Activated CD4-positive, alpha-beta T cell treated with anti-CD3 and anti-CD28 coated beads, Interleukin-2, amount 10 ng/mL, durations not matched to agents 24 days and 14 days (primary cell): ENCODE measurements at places on chromosomes 1 and 21. TPM values are rescaled to one million over a fixed set of nuclear protein-coding genes. Genes with fewer than 3 reads are reported as not detected.

FABP3 gene
- total RNA-seq, result not detected in 2 replicates

DNA sequence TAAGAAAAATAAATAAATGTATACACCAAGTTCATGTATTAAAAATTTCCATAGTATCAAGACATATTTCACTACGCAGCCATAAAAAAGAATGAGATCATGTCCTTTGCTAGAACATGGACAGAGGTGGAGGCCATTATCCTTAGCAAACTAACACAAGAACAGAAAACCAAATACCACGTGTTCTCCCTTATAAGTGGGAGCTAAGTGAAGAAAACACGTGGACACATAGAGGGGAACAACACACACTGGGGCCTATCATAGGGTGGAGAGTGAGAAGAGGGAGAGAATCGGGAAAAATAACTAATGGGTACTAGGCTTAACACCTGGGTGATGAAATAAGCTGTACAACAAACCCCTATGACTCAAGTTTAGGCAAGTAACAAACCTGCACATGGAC is 552.4 kb upstream of the PBX1 start:
- no peak for DNase-seq
- H3K4me1 ChIP-seq, result no peaks in the 10 kb centered on the region
- H3K27me3 ChIP-seq, result no peaks in the 10 kb centered on the region
- no peak overlapping the region for H3K4me3 ChIP-seq

DNA sequence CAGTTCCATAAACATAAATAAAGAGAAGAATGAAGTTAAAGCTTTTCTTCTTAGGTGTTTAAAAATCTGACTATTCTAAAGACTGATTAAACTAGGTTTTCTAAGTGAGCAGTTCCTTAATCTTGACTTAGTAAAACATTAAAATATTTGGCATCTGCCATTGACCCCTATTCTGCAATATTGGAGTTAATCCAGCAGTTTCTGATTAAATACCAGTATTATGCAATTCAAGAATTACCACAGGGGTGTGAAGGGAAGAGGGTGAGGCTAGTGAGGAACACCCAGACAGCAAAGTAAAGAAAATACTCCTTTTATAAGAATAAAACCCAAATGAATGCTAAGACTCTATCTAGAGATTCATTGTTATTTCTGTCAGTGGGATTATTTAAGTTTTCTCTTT is 40.9 kb downstream of the CLIC4 start:
- peaks cover 4% of the 10 kb centered on the region for H3K4me1 ChIP-seq
- no peak overlapping the region for H3K4me3 ChIP-seq
- no peak overlapping the region for H3K27ac ChIP-seq
- H3K36me3 ChIP-seq, result no peaks in the 10 kb centered on the region
- no peak for DNase-seq

OR2L13 gene
- not detected in 2 replicates for total RNA-seq

- H3K36me3 ChIP-seq, result peaks cover 5% of the 10 kb centered on the region
- H3K4me3 ChIP-seq, result peak overlapping the region; percentile 78
- H3K4me1 ChIP-seq, result peaks cover 24% of the 10 kb centered on the region
Observed at GRCh38 chr21:43362321-43362791, 64.6 kb downstream of the SIK1 start.

KIAA0040 gene
- total RNA-seq, result 32.6 and 35.4 TPM in 2 replicates

DNA sequence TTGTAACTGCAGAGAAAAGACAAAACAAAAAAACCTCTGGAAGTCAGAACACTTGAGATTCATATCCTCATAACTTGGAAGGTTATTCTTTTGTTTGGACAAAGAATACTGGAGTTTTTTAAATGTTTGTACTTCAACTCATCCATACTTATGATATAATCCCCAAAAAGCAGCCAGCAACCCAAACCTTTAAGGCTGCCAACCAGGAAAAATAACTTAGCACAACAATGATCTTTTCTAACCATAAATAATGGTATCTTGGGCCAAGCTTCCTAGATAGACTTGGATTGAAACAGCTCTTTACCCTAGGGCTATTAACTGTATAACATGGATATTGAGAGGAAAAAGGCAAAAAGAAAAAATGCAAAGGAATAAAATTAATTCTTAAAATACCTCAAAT is 335.1 kb downstream of the LTN1 start:
- H3K27me3 ChIP-seq, result no peaks in the 10 kb centered on the region
- no peak overlapping the region for H3K27ac ChIP-seq
- H3K4me1 ChIP-seq, result peaks cover 4% of the 10 kb centered on the region
- DNase-seq, result no peak
- peaks cover 5% of the 10 kb centered on the region for H3K36me3 ChIP-seq

HCRTR1 gene
- total RNA-seq, result not detected in 2 replicates

PADI2 gene
- 0.07 TPM in 1 of 2 replicates, not detected in the other for total RNA-seq

CFHR3 gene
- total RNA-seq, result not detected in 2 replicates

- no peak overlapping the region for H3K4me3 ChIP-seq
- no peaks in the 10 kb centered on the region for H3K4me1 ChIP-seq
- no peak for DNase-seq
- H3K27ac ChIP-seq, result no peak overlapping the region
- H3K36me3 ChIP-seq, result no peaks in the 10 kb centered on the region
Observed at GRCh38 chr21:38136201-38136600, 120.6 kb upstream of the KCNJ15 start.

OR14I1 gene
- not detected in 2 replicates for total RNA-seq

DNA sequence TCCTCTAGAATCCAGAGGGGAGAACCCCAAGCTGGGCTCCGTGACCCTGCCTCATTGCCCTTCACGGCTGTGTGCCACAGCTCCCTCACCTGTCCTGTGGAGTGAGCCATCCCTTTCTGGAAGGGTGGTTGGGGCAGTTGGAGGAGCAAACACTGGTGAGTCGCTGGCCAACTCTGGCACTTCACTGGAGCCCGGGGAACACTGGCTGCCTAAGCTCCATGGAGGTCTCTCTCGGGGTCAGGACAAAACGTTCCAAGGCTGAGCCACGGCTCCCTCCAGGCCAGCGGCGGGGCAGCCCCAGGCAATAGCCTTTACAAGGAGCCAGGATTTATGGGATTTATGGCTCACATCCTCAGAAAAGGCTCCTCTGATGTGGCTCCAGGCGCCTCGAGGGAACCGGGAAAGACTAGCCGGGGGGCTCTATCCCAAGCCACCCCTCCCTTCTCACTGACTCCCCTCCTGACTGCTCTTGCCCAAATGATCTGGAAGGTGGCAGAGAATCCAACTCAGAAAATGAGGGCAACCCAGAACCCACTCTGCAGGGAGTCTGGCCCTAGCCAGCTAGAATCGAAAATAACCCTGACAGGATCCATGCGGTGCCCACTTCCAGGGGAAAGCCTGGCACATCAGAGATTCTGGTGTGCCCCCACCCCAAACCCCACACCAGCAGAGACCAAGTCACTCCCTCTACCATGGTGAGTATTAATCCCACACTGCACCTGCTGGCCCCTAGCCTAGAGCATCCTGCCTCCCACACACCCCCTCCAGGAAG is 75.2 kb downstream of the GLIS1 start:
- H3K36me3 ChIP-seq, result no peaks in the 10 kb centered on the region
- H3K27ac ChIP-seq, result no peak overlapping the region
- H3K4me3 ChIP-seq, result no peak overlapping the region
- peaks cover 2% of the 10 kb centered on the region for H3K4me1 ChIP-seq

GRCh38 chr1:99975529-99975928 is 5.7 kb downstream of the SLC35A3 start:
- H3K27me3 ChIP-seq, result no peaks in the 10 kb centered on the region
- H3K27ac ChIP-seq, result no peak overlapping the region
- H3K4me1 ChIP-seq, result peaks cover 12% of the 10 kb centered on the region
- DNase-seq, result no peak

DNA sequence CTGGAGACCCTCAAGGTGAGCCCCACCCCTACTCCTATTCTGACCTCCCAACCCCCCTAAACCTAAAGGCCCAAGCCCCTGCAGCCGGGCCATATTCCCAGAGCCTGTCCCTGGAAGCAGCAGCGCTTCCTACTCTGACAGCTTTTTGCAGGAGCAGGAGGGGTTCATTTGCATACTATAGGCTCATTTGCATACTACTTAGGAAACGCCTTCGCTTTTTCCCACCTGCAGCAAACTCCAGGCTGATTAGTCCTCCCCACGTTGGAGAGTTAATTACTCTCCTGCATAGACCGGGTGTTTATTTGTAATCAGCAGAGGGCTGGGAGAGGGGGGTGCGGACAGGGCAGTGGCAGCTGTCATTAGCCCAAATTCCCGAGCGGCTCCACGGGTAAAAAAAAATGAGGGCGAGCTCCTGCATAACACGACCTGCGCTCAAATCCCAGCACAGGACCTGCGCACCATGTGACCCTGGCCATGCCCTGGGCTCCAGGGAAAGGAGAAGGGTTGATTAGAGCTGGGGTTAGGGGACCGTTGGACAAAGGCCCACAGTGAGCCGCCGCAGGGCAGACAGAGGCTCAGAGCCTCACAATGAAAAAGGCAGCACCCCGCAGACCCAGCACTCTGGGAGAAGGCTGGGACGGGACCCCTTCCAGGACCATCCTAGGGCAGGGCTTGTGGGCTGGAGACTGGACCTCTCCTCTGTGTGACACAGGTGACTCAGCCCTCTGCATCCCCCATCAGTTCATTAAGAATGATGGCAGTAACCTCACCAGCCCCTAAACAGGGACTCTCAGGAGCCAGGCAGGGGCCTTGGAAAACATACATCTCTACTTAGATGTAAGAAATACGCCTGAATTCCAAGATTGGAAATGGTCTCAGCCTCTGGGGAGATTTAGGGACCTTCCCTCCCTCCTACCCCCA is 9.9 kb upstream of the C1QA start:
- peaks cover 13% of the 10 kb centered on the region for H3K27me3 ChIP-seq
- DNase-seq, result no peak
- H3K36me3 ChIP-seq, result no peaks in the 10 kb centered on the region
- no peak overlapping the region for H3K4me3 ChIP-seq

DNA sequence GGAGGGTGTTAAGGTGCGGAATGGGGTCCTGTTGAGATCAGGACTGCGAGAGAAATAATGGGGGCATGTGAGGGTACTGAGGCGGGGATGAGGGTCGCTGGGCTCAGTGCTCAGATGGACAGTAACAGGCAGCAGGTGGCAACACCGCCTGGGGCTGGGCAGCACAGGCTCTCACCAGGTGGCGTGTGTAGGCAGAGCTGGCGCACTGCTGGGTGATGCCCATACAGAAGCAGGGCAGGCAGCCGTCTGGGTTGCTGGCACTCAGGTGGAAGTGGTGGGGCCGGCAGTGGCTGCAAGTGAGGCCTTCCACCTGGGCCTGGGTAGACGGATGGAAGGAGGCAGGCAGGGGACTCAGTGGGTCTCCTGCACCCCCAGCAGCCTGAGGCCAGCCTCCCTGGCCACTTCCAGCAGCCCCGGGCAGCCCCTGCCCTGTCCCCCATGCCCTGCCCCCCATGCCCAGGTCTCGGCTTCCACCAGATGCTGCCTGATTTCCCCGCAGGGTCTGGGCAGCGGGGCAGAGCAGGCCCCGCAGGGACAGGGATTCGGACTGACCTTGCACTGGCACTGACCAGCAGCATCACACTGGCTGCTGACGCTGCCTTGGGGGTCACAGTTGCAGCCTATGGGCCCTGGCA is 60.5 kb downstream of the LDLRAD2 start:
- no peak overlapping the region for H3K4me3 ChIP-seq
- DNase-seq, result no peak
- H3K36me3 ChIP-seq, result no peaks in the 10 kb centered on the region
- H3K27me3 ChIP-seq, result no peaks in the 10 kb centered on the region

CRABP2 gene
- total RNA-seq, result 0.62 and 1.4 TPM in 2 replicates

DNA sequence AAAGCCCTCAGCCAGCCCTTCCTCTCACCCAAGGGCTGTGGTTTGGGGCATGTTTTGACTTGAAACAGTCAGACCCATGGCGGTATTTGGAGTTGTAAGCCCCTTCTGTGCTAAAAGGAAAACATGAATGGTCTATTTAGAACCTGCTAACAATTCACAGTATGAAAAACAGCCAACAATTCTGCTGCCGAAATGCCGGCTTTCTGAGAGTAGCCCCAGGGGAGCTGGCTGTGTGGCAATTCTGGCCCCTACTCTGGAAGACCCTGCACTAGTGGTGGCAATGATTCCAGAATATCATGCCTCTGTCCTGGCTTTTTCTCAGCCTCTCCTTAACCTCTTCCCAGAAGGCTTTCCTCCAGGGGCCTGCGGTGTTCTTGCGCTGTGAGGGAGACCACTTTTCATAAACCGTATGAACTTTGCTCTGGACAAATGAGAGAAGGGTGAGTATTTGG is 118.7 kb downstream of the EDEM3 start:
- H3K36me3 ChIP-seq, result no peaks in the 10 kb centered on the region
- no peak for DNase-seq
- H3K4me3 ChIP-seq, result no peak overlapping the region
- no peaks in the 10 kb centered on the region for H3K4me1 ChIP-seq

DNA sequence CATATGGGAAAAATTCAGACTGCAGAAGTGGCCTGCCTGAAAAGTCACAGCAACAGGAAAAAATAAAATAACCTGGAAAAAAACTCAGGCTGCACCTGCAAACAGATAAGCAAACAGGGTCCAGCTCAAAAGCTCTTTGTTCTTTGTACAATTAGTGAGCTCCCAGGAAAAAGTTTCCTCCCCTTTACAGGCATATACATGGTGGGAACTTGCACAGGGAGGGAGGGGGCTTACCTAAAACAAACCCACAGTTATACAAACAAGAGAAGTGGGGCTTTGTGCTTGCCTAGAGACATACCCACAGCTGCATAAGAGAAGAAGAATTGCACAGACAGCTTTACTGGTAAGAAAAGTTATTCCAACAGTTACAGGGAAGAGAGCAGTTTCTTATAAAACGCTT is 31.7 kb upstream of the COG2 start:
- H3K27ac ChIP-seq, result no peak overlapping the region
- peaks cover 12% of the 10 kb centered on the region for H3K27me3 ChIP-seq
- no peak overlapping the region for H3K4me3 ChIP-seq
- H3K4me1 ChIP-seq, result no peaks in the 10 kb centered on the region
- no peaks in the 10 kb centered on the region for H3K36me3 ChIP-seq
- no peak for DNase-seq

GRCh38 chr1:93908394-93909145 is 660 bp downstream of the GCLM start:
- peaks cover 34% of the 10 kb centered on the region for H3K4me1 ChIP-seq
- peak; percentile 86 for DNase-seq
- peak overlapping the region; percentile 87 for H3K4me3 ChIP-seq
- peaks cover 16% of the 10 kb centered on the region for H3K27me3 ChIP-seq
- peaks cover 6% of the 10 kb centered on the region for H3K36me3 ChIP-seq

CFHR2 gene
- 0.37 TPM in 1 of 2 replicates, not detected in the other for total RNA-seq

- no peaks in the 10 kb centered on the region for H3K27me3 ChIP-seq
- DNase-seq, result peak; percentile 65
- peaks cover 30% of the 10 kb centered on the region for H3K36me3 ChIP-seq
- peaks cover 76% of the 10 kb centered on the region for H3K4me1 ChIP-seq
- H3K27ac ChIP-seq, result peak overlapping the region; percentile 72
Observed at GRCh38 chr1:19461220-19461554, 24.2 kb downstream of the CAPZB start.
